ENCODE measurements at places on chromosomes 5 and 9.

DNA sequence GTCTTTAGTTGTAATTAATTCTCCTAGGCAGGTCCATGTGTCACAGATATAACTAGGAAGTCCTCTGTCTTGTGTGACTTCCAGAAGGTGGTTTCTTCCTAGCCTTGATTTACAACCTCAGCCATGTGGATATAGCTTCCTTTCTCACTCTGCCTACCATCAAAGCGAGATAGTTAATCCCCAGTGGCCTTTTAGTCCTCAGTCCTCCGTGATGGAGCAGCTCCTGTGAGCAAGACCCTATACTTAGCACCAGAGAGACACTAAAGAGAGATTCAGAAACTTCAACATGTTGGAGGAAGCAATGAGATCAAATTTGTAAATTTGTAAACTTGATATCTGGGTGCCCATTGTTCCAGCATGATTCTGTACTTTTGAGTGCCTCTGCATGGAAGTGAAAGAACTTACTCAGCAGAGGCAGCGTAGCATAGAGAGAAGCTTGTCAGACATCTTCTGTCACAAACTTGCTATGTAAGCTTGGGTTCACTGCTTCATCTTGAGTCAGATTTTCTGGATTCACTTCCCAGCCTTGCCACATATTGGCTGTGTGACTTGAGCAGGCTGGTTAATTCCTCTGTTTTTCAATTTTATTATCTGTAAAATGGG is 170.2 kb upstream of the NR3C1 start:
- DNase-seq: no peak

DNA sequence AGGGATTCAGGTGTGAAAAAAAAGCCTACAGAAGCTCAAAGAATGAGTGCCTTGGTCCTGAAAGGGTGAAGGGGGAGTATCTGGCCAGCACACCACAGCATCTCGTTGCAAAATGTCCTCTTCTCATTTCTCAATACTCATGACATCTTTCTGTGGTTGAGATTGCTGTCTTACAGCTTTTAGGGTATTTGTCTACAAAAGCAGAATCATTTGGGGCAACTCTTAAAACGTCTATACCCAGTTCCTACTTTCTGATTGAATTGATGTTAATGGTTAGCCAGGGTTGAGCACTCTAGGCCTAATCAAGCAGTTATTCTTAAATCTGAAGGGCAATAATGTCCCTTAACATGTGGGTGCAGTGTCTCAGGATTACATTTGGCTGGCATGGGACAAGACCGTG is 21.2 kb upstream of the PCSK5 start:
- no peak for DNase-seq

- no peak for DNase-seq
Measured at GRCh38 chr9:121326130-121326838, 43.8 kb downstream of the STOM start.

- no peak for DNase-seq
Measured at GRCh38 chr9:93589688-93590087, 13.3 kb downstream of the PHF2 start.

GRCh38 chr5:71769287-71769686 is 50.2 kb downstream of the CARTPT start:
- DNase-seq: no peak

GRCh38 chr5:38935437-38935836 is 89.6 kb downstream of the OSMR start:
- no peak for DNase-seq

- DNase-seq: no peak
Measured at GRCh38 chr5:117084067-117084466, 509.4 kb upstream of the SEMA6A start.

DNA sequence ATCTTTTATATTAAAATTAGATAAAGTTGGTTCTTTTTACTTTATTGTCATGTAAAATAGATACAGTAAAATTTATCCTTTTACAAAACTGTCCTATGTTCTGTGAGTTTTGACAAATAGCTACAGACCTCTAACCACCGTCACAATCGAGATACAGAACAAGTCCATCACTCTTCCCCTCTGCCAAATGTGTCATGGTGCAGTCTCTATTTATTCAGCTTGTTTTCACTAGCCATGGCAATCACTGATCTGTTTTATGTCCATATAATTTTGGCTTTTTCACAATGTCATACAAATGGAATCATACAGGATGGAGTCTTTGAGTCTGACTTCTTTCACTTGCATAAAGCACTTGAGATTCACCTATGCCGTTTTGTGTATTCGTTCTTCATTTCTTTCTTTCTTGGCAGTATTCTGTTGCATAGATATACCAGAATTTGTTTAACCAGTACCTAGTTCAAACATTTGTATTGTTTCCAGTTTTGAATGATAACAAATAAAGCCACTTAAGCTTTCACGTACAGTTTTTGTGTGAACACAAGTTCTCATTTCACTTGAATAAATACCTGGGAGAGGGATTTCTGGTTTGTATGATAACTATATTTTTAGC is 273.2 kb upstream of the MPDZ start:
- DNase-seq: no peak
